ENCODE measurements at places on chromosomes 7 and 10. TPM values are rescaled to one million over a fixed set of nuclear protein-coding genes. Genes with fewer than 3 reads are reported as not detected.

GRCh38 chr10:21929070-21929469, 74.5 kb downstream of the DNAJC1 start:
- peak overlapping the region; percentile 54 for H3K4me3 ChIP-seq
- H3K36me3 ChIP-seq, result peaks cover 3% of the 10 kb centered on the region
- H3K4me1 ChIP-seq, result peaks cover 20% of the 10 kb centered on the region
- no peaks in the 10 kb centered on the region for H3K27me3 ChIP-seq
- DNase-seq, result no peak

Gene TRPV5
- total RNA-seq, result not detected

DNA sequence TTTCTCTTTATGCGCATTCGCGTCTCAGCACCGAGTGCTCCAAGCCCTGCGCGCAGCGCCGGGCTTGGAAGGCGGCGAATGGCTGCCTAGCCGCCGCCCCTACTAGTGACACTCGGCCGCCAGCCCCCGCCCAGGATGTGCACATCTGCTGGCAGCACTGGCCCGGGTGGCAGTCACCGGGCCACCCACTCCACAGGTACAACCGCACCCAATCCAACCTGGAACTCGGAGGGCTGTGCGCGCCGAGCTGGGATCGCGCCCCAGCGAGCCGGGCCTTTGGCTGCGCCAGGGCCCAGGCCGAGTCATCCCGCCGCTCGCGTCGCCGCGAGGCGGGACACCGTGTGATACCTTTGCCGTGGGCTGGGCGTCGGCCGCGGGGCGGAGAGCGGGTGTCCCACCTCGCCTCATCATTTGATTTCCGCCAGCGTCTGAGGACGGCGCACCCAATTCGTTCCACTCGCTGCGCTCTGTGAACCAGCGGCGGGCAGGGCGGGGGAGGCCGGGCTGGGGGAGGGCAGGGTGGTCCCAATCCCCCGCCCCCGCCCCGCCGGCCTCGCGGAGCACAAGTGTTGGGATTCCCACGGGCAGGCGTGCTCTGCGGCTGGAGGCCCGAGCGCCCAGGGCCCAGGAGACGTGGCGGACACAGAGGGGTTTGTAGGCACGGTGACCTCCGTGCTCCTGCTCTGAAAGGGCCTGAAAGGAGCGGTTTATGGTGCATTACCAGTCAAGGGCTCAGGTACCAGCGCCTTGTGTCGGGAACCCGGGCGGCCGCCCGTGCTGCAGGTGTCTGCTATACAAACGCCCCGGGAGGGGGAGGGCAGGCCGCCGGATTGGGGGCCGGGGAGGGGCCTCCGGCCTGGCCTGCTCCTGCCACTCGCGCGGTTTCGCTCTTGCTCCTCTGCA, 17.8 kb upstream of the PTF1A start:
- no peaks in the 10 kb centered on the region for H3K4me1 ChIP-seq
- no peak for DNase-seq
- H3K4me3 ChIP-seq, result peak overlapping the region; percentile 69
- H3K27ac ChIP-seq, result no peak overlapping the region

DNA sequence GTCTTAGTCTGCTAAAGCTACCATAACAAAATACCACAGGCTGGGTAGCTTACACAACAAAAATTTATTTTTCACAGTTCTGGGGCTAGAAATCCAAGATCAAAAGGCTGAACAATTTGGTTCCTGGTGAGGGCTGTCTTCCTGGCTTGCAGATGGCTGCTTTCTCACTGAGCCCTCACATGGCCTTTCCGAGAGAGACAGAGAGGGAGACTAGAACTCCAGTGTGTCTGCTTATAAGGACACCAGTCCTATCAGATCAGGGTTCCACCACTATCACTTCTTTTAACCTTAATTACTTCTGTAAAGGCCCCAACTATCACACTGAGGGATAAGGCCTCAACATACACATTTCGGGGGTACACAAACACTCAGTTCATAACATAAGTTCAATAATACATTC, 527.4 kb upstream of the VSTM2A start:
- no peak for DNase-seq
- H3K4me1 ChIP-seq, result no peaks in the 10 kb centered on the region
- H3K4me3 ChIP-seq, result no peak overlapping the region
- H3K27me3 ChIP-seq, result no peaks in the 10 kb centered on the region
- H3K36me3 ChIP-seq, result no peaks in the 10 kb centered on the region

Gene ZNF853
- total RNA-seq, result 9.2 TPM

DNA sequence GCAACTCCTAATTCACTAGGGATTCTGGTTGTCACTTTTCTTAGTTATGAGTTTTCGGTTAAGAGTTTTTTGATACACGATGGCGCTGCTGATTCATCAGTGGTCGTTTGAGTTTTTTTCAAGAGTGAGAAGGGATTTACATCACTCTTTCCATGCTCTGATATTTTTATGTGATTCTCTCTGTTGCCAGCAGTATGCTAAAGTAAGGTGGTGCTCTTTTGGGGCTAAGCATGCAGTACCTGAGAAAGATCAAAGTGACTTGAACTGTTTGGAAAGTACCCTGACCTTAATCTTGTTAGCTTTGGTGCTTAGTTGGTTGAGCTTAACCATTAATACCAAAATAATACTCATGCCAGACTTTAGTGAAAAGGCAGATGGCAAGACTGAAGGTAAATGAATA, 28.1 kb downstream of the STAMBPL1 start:
- no peaks in the 10 kb centered on the region for H3K27me3 ChIP-seq
- no peak for DNase-seq
- H3K4me1 ChIP-seq, result peaks cover 30% of the 10 kb centered on the region
- H3K4me3 ChIP-seq, result no peak overlapping the region
- H3K36me3 ChIP-seq, result peaks cover 10% of the 10 kb centered on the region

DNA sequence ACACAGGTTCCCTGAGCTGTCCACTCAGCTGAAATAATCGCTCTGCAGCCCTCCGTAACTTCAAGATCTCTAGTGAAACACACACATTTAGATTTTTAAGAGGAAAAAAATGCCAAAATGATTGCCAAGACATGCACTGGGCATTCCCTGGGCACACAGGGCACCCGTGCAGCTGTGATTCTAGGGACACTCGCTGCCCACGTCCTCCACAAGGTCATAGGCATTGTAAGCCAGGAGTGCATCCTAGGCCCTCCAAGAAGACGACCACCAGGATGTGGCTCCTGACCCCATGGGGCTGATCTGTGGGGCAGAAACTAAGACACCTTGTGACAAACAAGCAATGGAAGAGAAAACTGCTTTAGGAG, 563.3 kb downstream of the PTPRN2 start:
- peaks cover 3% of the 10 kb centered on the region for H3K27me3 ChIP-seq
- peak overlapping the region; percentile 17 for H3K27ac ChIP-seq
- no peaks in the 10 kb centered on the region for H3K36me3 ChIP-seq
- peak; percentile 42 for DNase-seq
- H3K4me3 ChIP-seq, result no peak overlapping the region

Gene FZD1
- 23.8 TPM for total RNA-seq
